ENCODE measurements at places on chromosomes 2 and 18.

DNA sequence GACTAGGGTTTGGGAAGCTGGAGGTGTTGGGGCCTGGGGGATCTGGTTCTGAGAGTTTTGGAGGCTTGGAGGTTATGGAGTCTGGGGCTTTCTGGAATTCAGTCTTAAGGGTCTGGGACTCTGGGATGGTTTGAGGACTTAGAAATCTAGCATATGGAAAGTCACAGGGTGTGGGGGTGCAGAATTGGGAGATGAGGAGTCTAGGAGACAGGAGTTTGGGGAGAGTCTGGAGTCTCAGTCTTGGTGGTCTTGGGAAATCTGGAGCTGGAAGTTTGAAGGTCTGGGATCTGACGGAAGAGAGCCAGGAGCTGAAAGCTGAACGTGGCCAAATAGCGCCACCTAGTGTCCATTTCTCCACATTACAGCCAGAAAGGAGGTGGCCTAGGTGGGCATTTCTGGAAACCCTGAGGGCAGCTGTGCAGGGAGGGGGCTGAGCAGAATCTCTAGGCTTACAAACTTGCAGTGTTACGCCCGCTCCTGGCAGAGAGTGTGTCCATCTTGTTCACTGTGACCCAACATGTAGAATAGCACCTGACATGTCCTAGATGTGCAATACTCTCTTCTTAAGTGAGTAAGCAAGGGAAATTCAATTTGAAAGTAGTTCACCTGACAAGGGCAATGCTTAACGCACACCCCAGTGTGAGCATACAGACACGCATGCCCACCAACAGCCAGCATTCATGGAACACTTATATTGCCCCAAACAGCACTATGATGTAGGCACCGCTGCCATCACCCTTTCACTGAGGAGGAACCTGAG, 204.8 kb downstream of the TFCP2L1 start:
- DNase-seq = peak; percentile 83

- no peak for DNase-seq
These were observed 84.0 kb downstream of the DDX1 start for GRCh38 chr2:15675456-15676195.

DNA sequence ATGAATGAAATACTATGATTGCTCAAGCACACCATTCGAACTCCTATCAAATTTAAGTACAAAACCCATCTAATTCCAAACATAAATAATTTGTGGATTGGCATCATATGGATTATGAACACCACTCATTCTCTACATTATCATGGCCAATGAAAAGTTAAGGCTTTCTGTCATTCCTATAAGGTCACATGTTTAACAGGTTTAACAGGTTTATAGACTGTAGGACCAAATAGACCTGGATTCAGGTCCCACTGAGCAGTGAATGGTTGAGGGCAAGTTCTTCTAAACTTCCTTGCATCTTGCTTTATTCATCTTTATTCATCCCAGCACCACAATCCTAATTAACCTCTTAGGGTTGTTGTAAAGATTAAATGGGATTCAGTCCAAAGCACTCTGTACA, 33.4 kb downstream of the FBXO36 start:
- no peak for DNase-seq

GRCh38 chr2:202376460-202377206, 506 bp downstream of the BMPR2 start:
- DNase-seq = peak; percentile 64

DNA sequence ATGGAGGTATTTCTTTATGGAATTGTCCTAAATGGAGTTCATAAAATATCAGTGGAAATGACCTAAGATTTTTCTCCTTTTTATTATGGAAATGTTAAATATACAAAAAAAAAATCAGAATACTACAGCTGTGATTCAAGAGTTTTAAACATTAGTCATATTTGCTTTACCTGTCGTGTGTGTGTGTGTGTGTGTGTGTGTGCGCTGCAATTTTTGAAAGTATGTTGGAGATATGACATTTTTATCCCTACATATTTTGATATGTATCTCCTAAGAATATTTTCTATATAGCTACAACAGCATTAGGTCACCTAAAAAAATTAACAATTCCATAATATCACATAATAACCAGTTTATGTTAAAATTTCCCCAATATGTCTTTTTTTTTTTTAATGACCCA, 85.5 kb downstream of the FAM117B start:
- DNase-seq = no peak

DNA sequence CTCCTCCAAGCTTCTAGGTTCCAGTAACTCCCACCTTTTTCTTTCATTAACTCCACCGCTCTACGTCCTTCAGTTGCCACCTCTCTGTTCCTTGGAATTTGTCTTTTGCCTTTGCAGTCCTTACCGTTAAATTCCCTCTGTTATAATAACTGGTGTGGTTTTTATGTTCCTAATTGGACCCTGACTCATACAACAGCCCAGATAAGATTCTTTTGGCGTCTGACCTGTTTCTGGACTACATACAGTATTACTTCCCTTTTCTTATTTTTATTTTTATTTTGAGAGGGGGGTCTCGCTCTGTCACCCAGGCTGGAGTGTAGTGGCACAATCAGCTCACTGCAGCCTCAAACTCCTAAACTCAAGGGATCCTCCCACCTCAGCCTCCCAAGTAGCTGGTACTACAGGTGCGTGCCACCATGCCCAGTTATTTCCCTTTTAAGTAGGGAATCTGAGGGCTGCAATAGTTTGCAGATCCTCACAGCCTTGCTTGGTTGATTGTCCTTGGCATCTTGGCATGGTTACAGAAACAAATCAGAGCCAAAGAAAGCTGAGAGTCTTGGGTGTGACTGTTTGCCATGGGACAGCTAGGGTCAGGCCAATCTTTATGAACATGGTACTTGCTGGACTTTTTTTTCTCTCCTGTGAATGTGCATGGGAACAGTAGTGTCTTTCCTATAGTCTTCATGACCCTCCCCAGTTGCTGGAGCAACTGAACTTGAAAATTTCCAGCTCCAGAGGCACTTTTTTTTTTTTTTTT, 22.0 kb downstream of the TCF23 start:
- no peak for DNase-seq

DNA sequence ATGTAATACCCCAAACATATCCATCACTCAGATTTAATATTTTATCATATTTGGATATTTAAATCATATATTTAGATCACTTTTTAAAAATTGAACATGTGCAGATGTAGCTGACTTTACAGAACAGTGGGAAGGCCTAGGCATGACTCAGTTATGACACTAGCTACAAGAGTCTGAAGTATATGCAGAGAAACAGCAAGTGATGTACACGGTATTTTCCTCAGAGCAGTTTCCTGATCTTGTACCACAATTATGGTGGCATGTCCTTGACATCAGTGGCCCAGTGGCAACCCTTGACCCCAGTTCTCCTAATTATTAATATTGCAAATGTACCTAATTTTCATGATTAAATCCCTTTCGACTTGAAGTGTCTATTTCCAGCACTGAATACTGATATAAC, 28.2 kb downstream of the CDKL4 start:
- DNase-seq = no peak

GRCh38 chr18:33114749-33115148, 325.8 kb downstream of the CCDC178 start:
- no peak for DNase-seq

DNA sequence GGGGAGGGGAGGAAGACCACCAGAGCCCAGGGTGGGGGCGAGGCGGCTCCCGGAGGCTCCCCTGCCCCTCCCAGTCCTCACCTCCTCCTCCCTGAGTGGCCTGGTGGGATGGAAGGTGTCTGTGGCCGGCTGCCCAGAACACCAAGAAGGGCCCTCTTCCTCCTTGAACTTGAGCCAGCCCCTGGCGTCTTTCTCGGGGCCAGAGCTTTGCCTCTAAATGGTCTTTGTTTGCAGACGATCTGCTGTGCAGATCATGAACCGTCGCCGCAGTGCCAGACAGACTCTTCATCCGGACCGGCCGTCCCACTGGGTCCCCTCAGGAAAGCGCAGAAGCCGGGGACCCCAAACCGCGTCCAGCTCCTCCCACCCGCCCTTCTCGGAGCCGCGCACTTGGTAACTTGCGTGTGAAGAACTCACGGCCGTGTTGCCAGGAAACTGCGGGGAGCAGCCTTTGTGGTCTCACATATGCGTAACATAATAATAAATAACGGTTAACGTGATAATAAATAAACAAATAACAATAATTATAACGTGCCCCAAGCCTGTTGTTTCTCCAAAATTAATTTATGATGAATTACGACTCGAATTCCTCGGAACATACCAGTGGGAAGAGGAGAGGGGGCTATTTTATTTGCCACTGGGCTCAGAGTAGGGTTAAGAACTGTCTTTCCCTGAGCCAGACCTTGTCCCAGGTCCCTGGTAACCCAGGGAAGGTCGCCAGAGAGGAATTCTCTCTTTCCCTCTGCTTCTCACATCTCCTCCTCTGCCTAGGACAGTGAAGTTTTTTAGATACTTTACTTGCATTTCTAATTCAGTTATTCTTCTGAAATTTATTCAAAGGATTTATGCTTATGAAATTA, 41.0 kb downstream of the PTGR3 start:
- no peak for DNase-seq

GRCh38 chr2:210197720-210198119, 26.5 kb upstream of the KANSL1L start:
- DNase-seq = no peak

- no peak for DNase-seq
These were observed 325.3 kb upstream of the MYT1L start for GRCh38 chr2:2656115-2657011.

DNA sequence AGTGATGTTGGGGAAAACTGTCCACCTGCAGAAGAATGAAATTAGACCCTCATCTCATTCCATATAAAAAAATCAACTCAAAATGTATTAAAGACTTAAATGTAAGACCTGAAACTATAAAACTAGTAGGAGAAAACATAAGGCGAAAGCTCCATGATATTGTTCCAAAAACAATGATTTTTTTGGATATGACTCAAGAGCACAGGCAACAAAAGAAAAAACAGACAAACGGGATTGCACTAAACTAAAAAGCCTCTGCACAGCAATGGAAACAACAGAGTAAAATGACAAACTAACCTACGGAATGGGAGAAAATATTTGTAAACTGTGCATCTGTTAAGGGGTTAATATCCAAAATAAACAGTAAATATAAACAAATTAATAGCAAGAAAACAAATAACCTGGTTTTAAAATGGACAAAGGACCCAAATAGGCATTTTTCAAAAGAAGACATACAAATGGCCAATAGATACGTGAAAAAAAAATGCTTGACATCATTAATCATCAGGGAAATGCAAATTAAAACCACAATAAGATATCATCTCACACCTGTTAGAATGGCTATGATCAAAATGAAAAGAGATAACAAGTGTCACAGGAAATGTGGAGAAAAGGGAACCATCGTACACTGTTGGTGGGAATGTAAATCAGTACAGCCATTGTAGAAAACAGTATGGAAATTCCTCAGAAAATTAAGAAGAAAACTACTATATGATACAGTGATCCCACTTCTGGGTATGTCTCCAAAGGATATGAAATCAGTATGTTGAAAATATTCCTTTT, 26.6 kb downstream of the LRRFIP1 start:
- DNase-seq = no peak

GRCh38 chr18:2180586-2180985, 390.7 kb downstream of the METTL4 start:
- DNase-seq = no peak

GRCh38 chr2:39595116-39595515, 70.6 kb upstream of the TMEM178A start:
- no peak for DNase-seq

- no peak for DNase-seq
These were observed 148.3 kb downstream of the MBD2 start for GRCh38 chr18:54076166-54076565.

DNA sequence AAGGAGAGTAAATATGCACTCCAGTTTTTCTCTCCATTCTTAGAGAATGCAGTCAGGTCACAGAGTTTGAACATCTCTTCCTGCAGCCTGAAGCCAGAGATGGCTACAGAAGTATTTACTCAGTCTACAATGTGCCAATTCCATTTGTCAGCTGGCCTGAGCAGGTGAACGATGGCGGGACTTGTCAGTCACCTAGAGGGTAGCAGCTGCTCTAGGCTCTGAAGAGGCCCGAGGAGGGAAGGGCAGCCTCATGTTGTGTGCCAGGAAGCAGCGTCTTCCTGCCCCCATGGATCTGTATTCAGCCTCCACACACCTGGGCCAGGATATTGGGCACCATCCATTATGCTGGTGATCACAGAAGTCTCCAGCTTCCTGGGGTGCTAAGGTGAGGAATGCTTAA, 316.7 kb upstream of the CHAC2 start:
- DNase-seq = no peak

GRCh38 chr18:25289001-25289631, 62.9 kb downstream of the ZNF521 start:
- DNase-seq = no peak

- DNase-seq = no peak
These were observed 44.5 kb downstream of the SH3RF3 start for GRCh38 chr2:109173311-109174171.

- DNase-seq = no peak
These were observed 64.1 kb upstream of the SIX3 start for GRCh38 chr2:44877417-44877816.

DNA sequence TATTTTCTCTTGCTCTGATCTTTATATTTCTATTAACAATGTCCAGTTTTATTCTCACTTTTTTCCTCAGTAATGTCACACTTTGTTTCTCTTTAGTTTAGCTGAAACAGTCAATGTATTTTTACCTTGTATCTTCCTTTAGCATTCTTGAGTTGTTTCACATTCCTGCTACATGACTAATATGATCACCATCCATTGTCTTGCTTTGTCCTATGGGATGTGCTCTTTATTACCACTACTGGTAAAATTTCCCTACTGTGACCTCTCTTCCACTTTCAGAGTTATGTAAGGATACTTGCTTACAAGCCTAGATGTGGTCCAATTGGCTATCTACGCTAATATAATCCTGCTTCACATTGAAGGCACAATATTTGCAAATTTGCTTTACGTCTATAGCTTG, 457.9 kb downstream of the PIK3C3 start:
- no peak for DNase-seq

DNA sequence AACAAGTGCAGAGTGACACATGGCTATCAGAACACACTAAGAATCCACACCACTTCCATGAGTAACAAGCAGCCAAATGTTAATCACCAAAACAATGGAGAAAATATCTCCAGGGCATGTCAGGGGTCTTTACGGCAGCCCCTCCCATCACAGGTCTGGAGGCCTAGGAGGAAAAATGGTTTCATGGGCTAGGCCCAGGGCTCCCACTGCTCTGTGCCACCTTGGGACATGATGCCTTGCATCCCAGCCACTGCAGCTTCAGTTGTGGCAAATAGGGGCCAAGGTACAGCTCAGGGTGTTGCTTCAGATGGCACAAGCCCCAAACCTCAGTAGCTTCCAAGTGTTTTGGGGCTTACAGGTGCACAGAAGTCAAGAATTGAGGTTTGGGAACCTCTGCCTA, 66.6 kb downstream of the NEURL3 start:
- DNase-seq = no peak

Data from kidney (tissue), 22 donors.